ENCODE measurements at places on chromosomes 16 and 17. TPM values are rescaled to one million over a fixed set of nuclear protein-coding genes. Genes with fewer than 3 reads are reported as not detected.

DNA sequence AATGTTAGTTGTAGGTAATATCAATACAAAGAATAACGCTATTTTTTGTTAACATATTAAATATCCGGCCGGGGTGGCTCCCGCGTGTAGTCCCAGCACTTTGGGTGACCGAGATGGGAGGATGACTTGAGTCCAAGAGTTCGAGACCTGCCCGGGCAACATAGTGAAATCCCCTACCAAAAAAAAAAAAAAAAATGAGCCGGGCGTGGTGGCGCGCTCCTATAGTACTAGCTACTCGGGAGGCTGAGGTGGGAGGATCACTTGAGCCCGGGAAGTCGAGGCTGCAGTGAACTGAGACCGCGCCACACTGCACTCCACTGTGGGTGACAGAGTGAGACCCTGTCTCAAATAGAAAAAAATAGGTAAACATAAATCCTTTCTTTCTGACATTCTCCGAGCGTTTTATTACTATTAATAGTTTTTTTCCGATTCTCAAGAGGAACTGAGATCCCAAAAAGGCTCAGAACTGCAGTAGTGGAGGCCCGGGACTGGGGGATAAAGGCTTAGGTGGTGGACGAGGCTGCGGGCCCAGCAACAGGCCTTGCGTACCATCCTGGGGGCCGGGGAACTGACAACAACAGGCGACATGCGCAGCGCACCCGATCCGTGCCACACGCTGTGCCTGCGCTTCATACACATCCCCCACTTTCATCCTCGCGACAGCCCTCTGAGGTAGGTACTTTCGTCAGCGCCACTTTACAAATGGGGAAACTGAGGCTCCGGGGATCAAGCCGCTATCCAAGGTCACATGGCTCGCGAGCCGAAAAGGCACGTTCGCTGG, 919 bp downstream of the N4BP1 start:
- no peak for DNase-seq

- DNase-seq = no peak
Measured at GRCh38 chr17:76716839-76717215, 6.1 kb upstream of the MXRA7 start.

- DNase-seq = no peak
Measured at GRCh38 chr17:512926-513325, 160.3 kb upstream of the RPH3AL start.

CDRT15L2 gene
- not detected for total RNA-seq

C16orf89 gene
- total RNA-seq = 9.3 TPM

CBX2 gene
- 2.3 TPM for total RNA-seq

Measured in psoas muscle (tissue), 8 donors.